DMS 273 treated with DMSO at 0.1 percent for 48 hours (cell line): ENCODE measurements at places on chromosomes 16 and 17.

- no peak for DNase-seq
Measured at GRCh38 chr16:4780235-4780634, 7.9 kb downstream of the SEPTIN12 start.

- no peak for DNase-seq
Measured at GRCh38 chr16:52193441-52193840, 353.5 kb downstream of the TOX3 start.

- no peak for DNase-seq
Measured at GRCh38 chr17:79627766-79628690, 17.2 kb upstream of the RBFOX3 start.

DNA sequence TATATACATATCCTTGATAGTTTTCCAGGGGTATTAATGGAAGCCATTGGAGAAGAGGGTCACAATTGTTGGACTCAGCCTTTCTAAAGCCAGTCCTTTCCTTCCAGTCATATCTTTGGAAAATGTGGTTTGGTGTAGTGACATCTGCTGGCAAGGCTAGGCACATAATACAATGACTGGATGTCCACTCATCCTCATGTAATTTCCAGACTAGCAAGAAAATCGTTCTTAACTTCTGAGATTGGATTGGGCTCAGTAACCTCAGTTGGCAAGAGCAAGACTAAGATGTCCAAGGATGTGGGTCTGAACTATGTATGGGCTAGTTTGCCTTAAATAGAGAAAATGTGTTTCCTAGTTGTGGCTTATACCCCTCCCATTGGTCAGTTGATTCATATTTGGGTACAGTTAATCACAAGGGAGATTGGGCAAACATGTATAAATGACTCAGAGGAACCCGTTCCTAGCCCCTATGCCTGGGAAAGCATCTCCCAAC lies 8.7 kb upstream of the KAT7 start:
- no peak for DNase-seq
